Fibroblast of villous mesenchyme (primary cell): ENCODE measurements at places on chromosomes 7 and 10. TPM values are rescaled to one million over a fixed set of nuclear protein-coding genes. Genes with fewer than 3 reads are reported as not detected.

DNA sequence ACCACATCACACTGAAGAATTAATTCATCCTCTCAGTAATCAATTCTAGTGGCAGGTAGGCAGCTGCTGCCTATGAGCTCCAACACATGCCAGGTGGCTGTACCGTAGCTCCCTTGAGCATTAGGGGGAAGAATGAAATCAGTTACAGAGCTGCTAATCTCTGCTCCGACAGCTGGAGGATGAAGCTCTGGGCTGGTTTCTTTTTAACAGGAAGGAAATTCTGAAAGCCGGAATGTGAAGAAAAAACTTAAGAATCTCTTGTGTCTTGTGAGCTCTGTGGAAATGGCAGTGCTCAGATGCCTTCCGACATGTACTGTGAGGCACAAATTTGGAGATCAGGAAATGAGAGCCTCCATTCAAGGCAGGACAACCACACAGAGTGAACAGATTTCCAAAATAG, 2.8 kb upstream of the AHCYL2 start:
- no peak for DNase-seq

DNA sequence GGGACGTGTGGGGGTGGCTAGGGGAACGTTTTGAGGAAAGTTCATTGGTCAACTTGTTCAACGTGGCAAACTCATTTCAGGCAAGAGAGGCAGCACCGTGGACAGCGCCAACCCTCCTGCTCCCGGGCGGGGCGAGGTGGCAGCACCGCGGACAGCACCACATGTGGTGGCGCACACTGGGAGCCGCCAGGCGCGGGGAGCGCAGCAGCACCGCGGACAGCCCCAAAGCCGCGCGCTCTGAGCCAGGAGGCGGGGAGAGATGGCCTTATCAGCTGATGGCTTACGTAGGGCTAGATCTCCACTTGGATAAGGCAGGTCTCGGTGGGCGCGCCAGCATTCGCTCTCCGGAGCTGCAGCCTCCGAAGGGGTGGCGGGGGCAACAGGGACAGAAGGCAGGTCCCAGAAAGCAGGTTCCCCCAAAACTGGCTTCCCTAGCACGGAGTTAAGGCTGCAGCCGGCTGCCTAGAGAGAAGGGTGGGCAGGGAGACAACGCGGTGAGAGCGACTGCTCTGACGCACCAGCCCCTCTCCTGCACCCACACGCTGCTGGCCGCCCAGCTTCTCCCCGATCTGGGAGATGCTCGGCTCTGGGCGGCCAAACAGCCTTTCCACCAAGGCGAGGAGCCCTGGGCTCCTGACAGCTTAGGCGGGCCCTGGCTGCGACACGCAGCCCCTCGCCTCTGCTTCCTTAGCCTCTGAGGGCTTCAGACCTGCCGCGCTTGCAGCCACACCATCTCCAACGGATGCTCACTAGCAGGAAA, at the start of gene HTR5A:
TSS of gene HTR5A (plus strand) at position 333 of the 760 bp plus-strand sequence. CDS start 576 bp downstream, outside the sequence.
- peak; percentile 87 for DNase-seq

DNA sequence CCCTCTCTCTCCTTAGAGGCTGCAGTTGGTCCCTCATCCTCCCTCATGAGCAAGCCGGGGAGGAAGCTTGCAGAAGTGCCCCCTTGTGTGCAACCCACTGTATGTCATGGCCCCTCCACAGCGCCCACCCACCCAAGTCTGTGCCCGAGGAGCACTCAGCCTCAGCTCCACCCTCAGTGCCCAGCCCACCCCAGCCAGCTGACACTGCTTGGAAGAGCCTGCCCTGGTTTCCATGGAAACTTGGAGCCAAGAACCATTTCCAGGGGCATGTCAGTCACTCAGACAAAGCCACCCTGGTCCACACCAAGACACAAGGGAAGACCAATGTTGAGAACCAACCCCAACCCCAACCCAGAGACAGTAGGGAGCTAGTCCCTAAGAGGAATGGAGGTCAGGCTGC, 79.5 kb downstream of the PAX2 start:
- no peak for DNase-seq

DNA sequence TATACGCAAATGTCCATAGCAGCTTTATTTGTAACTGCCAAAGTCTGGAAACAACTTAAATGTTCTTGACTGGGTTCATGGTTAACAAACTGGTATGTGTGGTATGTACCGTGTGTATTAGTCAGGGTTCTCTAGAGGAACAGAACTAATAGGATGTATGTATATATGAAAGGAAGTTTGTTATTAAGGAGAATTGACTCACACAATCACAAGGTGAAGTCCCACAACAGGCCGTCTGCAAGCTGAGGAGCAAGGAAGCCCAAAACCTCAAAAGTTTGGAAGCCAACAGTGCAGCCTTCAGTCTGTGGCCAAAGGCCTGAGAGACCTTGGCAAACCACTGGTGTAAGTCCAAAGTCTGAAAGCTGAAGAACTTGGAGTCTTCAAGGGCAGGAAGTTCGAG, 66.8 kb downstream of the TMEM168 start:
- peak; percentile 26 for DNase-seq

- no peak for DNase-seq
Measured at GRCh38 chr7:6607651-6608051, 7.8 kb upstream of the ZNF853 start.

DNA sequence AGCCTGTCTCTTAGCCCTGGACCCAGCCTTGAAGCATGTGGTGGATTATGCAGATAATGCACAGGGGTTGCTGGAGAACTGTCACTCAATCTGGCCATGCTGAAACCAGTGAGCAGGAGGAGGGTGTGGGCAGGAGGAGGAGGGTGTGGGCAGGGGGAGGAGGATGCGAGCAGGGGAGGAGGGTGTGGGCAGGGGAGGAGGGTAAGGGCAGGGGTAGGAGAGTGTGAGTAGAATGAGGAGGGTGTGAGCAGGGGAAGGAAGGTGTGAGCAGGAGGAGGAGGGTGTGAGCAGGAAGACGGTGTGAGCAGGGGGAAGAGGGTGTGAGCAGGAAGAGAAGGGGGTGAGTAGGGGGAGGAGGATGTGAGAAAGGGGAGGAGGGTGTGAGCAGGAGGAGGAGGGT, 18.8 kb downstream of the CAMK2B start:
- no peak for DNase-seq

DNA sequence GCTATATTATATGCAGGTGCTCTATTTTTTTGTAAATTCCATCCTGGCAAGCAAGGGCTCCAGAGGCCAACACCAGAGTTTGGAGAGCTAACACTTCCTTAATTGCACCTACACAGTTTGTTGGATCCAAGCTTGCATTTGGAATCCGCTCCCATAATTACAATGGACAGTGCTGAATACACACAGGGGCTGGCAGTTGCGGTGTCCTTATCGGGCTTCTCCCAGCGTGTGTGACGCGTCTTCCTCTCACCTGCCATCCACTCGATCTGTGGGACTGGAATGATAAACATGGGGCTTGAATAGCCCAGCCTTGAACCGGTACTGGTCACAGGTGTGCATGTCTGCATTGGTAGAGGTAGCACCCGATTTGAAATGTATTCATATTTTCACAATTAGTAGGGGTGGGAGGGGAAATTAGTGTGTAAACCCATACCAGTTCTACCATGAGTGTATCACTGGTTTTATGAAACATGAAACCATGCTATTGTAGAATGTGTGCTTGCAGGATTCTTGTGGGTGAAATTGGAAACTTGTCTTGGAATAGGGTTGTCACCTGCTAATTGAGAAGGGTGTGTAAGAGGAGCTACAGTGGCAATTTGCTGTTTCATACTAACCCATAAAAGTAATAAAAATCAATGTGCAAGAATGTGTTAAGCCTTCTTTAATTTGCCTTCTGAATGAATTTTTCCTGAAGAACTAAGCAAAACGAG, 316.5 kb downstream of the WDR11 start:
- no peak for DNase-seq

GRCh38 chr10:88893611-88894010, 13.6 kb downstream of the STAMBPL1 start:
- no peak for DNase-seq

The KIF11 gene
- 11.9 and 20.7 TPM in 2 replicates for total RNA-seq

The LRRC27 gene
- 6.0 and 11.0 TPM in 2 replicates for total RNA-seq

The METTL27 gene
- total RNA-seq: 1.6 and 2.6 TPM in 2 replicates
